Fibroblast of skin of left quadriceps (primary cell): ENCODE measurements at places on chromosomes 7 and 10.

GRCh38 chr10:12783293-12783692 is 218.2 kb downstream of the CCDC3 start:
- DNase-seq = no peak

DNA sequence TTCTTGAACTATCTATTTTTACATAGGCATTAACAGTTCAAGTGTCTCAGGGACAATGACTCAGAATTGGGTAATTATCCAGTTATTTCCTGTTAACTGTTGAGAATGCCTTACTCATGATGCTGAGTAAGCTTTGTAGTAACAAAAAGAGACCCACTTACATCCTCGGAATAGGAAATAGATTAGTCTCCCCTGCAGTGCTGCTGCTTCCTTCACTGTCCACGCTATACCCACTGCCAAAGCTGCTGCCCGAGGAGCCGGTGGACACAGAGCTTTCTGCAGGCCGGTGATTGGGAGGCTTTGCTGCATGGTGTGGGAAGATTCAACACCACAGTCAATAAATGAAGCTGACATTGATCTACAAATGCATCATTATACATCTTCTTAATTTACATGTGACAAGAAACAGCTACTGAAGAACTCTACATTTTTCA is 357.1 kb downstream of the PCLO start:
- DNase-seq = peak; percentile 85

GRCh38 chr10:87973635-87974034 is 110.2 kb downstream of the PTEN start:
- peak; percentile 20 for DNase-seq

DNA sequence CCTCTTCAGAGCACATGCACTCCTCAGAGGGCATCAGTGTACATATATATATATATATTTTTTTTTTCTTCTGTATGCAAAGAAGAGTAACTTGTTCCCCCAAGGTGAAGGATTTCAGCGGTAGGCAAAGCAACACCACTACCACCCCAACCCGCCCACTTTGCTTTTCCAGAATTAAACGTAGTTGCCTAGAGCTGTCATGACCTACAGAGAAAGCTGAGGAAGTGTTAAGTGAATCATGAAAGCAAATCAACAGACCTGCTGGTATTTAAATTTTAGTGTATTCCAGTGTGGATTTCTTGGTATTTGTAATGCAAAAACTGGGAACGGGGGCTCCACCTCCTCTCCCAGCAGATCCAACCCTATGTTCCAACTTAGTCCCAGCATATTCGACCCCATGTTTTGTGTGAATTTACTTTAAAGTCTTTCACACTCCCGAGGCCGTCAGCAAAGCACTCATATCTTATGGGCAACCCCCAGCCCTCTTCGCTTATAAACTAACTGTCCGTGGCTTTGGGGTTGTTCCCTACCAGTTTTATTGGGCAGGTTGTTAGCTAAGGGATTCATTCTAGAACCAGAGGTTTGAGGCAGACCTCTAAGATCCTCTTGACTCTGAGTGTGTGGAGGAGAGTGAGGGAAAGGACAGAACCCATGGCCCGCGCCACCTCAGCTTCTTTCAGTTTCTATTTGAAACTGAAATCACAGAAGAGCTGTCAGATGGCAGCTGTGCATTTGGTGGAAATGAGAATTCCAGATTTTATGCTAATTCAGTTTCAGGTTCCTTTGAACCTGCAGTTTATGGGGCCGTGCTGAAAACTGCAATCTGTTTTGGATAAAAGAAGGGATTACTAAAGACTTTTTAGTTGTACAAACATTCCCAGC is 450.2 kb upstream of the GALNT17 start:
- no peak for DNase-seq

DNA sequence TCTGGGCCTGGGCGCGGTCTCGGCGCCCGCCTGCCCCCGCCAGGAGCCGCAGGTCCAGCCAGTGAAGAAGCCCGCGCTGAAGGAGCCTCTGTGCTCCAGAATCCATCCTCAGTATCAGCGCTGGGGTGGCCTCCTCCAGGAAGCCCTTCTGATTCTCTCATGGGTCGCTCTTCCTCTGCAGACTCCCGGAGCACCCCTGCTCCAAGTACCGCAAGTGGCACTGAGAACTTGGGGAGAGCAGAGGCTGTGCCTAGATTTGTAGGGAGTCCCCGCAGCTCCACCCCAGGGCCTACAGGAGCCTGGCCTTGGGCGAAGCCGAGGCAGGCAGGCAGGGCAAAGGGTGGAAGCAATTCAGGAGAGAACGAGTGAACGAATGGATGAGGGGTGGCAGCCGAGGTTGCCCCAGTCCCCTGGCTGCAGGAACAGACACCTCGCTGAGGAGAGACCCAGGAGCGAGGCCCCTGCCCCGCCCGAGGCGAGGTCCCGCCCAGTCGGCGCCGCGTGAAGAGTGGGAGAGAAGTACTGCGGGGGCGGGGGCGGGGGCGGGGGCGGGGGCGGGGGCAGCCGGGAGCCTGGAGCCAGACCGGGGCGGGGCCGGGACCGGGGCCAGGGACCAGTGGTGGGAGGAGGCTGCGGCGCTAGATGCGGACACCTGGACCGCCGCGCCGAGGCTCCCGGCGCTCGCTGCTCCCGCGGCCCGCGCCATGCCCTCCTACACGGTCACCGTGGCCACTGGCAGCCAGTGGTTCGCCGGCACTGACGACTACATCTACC is at the start of gene ALOX5:
Gene ALOX5 (plus strand): TSS at position 641 of the 774 bp plus-strand sequence. CDS start 64 bp downstream, at position 705.
- DNase-seq = no peak

- DNase-seq = no peak
Observed at GRCh38 chr10:89159761-89160160, 47.4 kb downstream of the CH25H start.

GRCh38 chr7:143279186-143280098 is 5.3 kb upstream of the TMEM139 start:
- peak; percentile 15 for DNase-seq

- no peak for DNase-seq
Observed at GRCh38 chr7:26070290-26070689, 81.7 kb upstream of the NFE2L3 start.

- DNase-seq = no peak
Observed at GRCh38 chr10:73991884-73992245, 6.1 kb upstream of the VCL start.

- DNase-seq = no peak
Observed at GRCh38 chr10:112650588-112651030, 203.6 kb downstream of the VTI1A start.

GRCh38 chr10:48946891-48947500 is 7.4 kb upstream of the LRRC18 start:
- no peak for DNase-seq

DNA sequence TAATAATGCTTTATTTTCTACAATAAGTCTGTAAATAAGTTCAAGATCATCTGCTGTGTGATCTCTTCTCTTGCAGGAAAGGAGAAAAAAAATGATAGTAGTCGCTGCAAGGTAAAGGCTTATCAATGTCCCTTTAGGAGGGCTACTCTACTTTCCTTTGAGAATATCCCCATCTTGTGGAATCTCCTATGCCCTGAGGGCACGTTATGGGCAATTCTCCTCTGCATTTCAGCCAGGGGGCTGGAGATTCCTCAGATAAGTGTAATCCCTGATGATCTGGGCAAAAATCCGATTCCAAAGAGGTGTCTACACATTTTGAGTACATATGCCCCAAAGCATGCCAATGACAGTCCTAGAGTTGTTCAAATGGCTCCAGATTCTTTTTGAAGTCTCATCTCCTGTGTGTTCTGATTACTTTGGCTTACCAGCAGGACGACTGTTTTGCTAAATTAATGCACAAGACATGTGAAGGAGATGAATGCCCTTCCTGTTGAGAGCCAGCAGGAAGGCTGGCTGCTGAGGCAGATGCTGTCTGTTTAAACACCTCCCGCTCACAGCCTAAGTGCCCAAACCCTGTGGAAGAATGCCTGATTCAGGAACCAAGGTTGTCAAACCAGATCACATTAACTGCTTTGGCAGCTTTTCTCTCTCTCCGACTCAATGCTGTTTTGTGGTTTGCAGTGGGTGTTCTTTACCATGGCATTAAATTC is 171.2 kb upstream of the COL1A2 start:
- DNase-seq = peak; percentile 48

DNA sequence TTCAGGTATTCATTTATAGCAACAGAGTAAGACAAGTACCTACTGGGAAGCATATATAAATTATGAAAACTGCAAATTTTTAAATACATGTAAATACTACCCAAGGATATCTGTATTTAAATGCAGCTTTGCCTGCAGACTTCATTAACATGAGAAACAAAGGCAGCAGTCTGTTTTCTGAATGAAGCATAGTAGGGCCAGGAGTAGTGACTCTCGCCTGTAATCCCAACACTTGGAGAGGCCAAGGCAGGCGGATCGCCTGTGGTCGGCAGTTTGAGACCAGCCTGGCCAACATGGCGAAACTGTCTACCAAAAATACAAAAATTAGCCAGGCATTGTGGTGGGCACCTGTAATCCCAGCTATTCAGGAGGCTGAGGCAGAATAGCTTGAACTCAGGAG is 42.5 kb upstream of the PHF14 start:
- no peak for DNase-seq

GRCh38 chr7:51847461-51848134 is 531.0 kb upstream of the COBL start:
- DNase-seq = no peak

DNA sequence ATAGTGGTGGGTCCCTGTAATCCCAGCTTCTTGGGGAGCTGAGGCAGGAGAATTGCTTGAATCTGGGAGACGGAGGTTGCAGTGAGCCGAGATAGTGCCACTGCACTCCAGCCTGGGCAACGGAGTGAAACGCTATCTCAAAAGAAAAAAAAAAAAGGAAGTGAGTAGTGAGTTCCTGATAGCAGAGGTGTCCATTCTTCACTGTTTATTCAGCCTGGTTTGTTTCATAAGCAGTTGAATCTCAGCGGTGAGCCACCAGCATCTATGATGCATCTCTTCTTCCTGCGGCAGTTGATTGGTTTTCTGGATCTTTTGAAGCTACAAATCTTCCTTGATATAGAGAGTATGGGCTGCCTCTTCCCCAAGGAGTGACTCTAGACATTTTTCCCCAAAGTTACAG is 316.1 kb upstream of the MTPN start:
- DNase-seq = no peak

DNA sequence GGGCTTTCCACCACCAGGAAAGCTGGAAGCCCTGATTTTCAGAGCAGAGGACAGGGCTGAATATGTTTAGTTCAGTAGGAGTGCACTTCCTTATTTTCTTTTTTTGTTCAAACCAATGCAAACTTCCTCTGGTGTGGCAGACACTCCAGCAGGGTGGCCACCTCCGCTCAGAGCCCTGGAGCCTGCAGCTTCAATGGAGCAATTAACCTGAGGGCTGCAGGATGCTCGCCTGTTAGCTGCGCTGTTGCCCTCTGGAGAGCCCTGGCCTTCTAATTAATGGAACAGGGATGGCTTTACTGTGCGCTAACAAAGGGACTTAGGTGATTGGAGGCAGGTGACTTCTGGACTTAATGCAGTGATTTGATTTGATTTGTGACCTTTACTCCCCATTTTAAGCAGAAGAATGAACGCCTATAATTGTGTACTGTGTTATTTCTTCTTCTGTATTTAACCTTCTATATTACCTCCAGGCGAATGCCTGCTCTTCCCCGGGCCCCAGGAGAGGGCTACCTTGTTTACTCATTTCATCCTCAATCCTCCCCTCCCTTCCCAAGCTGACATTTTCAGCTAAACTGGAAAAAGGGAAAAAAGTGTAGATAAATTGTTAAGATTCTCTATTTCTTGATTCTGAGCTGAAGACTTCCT is 123.0 kb upstream of the CTBP2 start:
- no peak for DNase-seq

DNA sequence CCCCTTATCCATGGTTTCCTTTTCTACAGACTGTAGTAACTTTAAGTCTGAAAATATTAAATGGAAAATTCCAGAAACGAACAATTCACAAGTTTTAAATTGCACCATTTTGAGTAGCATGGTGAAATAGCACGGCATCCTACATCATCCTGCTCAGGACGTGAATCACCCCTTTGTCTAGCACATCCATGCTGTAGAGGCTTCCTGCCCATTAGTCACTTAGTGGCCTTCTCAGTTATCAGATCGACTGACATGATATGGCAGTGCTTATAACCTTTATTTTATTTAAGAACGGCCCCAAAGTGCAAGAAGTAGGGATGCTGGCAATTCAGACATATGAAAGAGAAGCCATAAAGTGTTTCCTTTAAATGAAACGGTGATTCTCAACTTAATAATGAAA is 82.7 kb downstream of the CPXM2 start:
- peak; percentile 75 for DNase-seq

DNA sequence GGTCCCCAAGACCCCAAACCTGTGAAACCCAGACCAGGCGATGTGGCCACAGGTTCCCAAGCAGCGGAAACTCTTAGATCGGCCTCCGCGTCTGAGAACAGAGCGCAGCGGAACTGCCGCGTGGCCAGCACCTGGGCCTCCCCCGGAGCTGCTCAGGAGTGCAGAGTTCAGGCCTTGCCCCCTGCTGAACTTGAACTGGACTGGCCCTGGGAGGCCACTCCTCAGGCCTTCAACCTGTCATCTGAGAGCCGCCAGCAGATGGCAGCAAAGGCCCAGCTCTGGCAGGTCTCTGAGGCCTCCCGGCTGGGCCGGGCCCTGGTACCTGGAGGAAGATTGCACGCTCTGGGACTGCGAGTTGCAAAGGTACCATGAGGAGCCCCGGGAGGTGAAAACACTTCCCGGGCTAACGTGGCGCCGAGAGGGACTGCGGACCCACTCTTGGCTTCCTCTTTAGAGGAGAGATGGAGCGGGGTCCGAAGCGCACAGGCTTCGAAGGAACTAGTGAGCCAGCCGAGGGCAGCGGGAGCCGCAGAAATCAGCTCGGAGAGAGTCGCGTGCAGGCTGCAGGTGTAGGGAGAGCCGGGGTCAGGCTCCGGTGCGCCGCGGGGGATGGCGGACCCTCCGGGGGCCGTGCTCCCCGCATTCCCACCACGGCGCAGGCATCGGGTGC is 89.2 kb downstream of the PAXIP1 start:
- DNase-seq = peak; percentile 20

GRCh38 chr10:84026821-84027257 is 112.5 kb upstream of the GHITM start:
- no peak for DNase-seq

DNA sequence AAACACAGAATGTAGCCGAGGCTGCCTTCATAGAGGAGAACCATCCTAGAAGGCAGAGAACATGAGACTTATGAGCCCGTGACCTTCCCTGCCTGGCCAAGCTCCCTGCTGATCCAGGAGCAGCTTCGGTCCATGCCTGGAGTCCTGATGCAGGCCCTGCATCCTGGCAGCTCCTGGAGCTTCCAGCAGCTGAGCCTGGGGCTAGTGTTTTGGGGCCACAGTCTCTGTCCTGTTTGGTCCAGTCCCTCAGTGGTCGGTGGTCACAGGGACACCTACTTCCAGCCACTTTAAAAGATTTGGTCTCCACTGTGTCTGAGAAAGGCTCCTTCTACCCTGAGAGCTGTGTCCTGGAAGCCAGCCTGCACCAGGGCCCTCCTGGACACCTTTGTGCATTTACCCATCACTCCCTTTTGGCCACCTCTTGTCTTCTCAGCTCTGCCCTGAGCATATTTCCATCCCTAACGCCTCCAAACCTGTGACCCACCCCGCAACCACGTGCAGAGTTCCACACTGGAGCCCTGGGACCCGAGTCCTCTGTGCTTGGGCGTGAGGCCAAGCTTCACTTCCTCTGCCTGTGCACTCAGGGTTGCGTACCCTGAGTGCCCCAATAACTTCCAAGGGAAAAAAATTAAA is 315.2 kb upstream of the ZNF32 start:
- no peak for DNase-seq

GRCh38 chr7:2275101-2275500 is 33.1 kb downstream of the NUDT1 start:
- no peak for DNase-seq

GRCh38 chr7:42395607-42396006 is 158.6 kb upstream of the GLI3 start:
- no peak for DNase-seq
